Stimulated activated CD8-positive, alpha-beta memory T cell treated with anti-CD3 and anti-CD28 coated beads, Interleukin-4, amount 100 ng/mL, for 1 hour (primary cell): ENCODE measurements at places on chromosomes 11 and 22.

- DNase-seq = no peak
Measured at GRCh38 chr22:41401781-41402648, 20.3 kb downstream of the TEF start.

DNA sequence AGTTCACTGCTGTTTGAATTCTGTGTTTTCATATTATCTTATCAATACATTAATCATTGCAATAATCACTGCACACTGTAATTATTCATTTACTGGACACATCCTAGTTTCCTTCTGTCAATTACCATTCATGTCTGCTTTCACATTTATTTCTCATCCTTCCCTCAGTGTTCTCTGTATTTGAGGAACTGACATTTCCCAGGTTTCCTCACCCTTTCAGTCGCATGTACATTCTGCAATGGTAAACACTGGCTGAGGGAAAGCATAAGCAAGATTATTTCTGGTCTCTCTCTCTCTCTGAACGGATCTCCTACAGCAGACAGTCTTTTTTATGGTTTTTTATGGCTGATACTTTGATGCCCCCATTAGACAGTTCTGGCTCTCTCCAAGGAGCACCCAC, 4.2 kb upstream of the HBD start:
- DNase-seq = no peak

- no peak for DNase-seq
Measured at GRCh38 chr11:17822401-17822781, 87.8 kb downstream of the KCNC1 start.

DNA sequence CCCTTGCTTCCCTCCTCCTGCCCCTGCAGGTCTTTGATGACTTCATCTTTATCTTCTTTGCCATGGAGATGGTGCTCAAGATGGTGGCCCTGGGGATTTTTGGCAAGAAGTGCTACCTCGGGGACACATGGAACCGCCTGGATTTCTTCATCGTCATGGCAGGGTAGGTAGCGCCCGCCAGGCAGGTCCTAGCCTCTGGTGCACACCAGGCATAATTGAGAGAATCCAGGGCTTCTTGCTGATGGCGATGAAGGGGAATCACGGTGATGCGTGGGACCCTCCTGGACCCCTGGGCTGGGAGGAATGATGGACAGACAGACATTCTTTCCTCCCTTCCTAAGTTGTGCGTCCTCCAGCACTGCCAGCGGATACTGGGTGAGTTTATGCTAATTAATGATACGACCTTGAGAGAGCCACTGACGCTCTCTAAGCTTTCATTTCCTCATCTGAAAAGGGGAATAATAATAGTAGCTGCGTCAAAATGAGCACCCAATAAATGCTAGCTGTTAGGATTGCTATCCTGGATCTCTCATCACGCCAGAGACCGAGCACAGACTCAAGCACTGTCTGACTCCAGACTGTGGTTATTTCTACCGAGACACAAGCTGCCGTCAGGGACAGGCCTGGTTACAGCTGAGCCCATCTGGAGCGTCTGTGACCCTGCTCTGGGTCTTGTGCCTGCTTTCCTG, 30.1 kb downstream of the CACNA1I start:
- DNase-seq = no peak

GRCh38 chr22:36010882-36011281, 17.7 kb downstream of the RBFOX2 start:
- DNase-seq = no peak

DNA sequence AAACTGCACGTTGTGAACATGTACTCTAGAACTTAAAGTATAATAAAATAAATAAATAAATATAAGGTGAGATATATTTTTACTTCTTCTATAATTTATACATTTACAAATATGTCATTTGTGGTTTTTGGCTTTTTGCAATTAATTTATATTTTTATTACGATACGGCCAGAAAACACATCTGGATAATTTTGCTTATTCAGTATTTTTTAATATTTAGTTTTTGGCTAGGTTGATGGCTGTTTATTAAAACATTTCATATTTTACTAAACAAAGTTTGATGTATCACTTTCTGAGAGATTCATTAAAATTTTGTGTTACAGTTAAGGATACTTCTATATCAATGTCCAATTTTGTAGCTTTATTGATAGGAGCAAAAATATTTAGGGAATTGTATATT, 15.7 kb upstream of the TYR start:
- no peak for DNase-seq

DNA sequence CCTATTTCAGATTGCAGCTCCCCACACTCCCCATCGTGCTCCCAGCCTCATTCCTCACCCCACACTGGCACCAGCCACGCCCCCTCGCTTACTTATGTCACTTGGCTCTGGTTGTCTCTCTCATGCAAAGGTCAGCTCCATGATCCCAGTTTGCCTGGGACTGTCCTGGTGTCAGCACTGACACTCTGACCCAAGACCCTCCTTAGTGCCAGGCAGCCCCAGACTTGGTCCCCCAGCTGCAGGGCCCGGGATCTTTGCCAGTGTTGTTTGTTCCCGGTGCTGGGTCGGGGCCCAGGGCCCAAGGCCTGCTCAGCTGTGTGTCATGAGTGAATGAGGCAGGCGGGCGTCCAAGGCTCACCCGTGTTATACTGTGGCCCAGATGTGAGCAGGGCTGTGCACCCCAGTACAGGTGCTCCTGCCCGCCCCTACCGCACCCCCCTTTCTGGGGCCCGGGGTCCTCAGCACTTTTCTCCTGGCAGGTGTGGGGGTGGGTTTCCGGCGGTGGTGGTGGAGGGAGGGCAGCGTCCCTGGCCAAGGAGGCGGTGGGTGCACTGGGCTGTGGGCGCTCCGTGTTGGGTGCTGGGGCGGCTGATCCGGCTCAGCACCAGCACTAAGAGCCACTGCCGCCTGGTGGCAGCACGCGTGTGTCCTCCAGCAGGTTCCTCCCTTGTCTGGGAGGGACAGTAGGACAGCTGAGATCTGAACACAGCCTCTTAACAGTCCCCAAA, 19.5 kb downstream of the IL17REL start:
- no peak for DNase-seq
